ENCODE measurements at places on chromosomes 3 and 15.

DNA sequence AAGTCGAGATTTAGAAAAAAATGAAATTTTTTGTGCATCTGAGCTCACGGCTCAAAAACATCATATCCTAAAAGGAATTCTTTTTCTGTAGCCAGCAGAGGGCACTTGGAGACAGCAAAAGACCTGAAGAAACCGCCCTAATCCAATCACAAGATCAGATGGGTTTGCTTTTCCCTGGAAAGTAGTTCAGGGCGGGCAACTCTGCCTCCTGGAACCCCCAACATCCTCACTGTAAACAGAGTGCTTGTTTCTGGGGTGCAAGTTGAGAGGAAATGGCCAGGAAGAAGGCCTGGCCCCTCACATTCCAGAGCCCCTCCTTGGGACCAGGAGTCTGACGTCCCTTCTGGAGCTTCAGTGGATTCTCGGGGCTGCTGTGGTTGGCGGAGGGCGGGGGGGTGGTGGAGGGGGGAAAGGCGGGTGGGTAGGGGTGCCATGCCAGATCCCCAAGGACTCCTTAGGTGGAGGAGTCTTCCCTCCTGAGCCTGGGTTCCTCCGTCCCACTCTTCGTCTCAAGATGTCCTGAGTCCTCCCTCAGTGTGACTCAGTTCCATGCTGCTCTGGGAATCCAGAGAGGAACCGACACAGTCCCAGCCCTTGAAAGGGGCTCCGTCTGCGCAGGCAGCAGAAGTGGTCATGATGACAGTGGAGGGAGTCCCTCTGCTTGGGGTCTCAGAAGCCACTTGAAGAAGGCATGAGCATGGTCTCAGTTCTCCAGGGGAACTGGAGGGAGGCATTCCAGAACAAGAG is 35.9 kb downstream of the CCK start:
- DNase-seq, result no peak

- DNase-seq, result no peak
Observed at GRCh38 chr3:49807431-49808114, 4.5 kb downstream of the INKA1 start.

DNA sequence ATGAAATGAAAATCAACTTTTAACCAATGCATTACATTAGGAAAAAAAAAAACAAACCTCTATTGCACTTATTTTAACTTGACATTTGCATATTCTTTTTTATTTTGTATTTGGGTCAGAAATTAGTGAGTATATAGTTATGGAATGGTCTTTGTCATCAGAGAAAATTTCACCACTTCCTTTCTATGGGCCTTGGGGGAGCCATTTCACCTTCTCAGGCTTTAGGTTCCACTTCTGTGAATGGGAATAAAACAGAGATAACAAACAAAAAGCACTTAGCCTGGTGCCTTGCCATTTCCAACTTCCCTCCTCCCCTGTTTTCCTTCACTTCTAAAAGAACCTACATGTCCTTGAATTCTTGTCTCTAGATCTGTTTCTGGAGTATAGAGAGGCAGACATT is 168.0 kb upstream of the STT3B start:
- no peak for DNase-seq

DNA sequence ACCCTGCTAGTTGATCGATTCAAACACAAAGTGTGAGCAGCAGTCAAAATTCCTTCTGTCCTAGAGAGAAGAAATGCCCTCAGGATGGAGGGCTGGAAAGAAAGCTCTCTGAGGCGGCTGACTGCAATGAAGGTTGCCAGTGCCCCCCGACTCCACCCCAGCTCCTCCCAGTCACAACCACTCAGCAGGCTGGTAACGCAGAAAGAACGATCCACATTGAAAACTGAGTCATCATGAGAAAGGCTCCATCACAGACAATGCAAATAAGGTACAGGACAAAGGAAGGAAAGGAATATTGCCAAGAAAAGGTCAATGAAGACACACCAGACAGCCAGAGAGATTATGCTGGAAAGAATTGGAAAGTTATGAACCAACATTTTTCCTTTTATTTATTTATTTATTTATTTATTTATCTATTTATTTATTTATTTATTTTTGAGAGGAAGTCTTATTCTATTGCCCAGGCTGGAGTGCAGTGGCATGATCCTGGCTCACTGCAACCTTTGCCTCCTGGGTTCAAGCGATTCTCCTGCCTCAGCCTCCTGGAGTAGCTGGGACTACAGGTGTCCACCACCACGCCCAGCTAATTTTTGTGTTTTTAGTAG is 17.4 kb upstream of the VGLL4 start:
- no peak for DNase-seq

DNA sequence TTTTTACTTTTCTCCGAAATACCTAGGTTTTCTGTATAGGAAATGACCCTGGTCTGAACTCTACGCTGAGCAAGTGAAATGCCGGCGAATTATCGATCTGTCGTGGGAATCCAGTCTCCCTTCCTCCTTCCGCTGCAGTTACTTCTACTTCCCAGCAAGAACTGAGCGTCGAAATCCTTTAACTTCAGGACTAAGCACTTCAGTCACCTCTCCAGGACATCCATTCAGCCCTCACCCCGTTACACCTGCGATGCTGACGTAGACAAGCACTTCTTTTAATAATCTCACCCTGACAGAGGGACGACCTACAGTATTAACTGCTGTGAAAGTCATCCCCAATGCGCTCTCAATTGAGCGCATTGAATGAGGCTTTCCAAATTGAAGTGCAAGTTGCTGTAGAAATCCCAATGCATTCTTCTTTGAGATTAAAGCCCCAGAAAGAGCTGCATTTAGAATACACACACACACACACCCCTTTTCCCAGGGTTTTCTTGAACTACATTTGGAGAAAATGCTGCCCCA is 1.3 kb downstream of the TOP2B start:
- no peak for DNase-seq

DNA sequence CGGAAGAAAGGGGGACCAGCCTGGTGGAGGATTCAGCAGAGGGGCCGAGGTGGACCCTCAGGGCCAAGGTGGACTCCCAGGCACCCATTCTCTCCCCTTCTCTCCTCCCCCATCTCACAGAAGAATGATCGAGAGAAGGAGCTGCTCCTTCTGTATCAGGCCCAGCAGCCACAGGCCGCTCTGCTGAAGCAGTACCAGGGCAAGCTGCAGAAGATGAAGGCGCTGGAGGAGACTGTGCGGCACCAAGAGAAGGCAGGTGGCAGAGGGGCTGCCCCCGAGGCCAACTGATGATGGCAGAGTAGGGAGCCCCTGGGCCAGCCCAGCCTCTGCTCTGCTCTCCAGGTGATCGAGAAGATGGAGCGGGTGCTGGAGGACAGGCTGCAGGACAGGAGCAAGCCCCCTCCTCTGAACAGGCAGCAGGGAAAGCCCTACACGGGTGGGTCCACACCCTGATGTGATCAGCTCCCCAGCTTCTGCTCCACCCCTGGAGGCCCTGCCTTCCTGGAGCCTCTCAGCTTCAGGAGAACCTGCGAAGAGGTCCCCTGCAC is 36.5 kb downstream of the CYP11A1 start:
- DNase-seq, result no peak

DNA sequence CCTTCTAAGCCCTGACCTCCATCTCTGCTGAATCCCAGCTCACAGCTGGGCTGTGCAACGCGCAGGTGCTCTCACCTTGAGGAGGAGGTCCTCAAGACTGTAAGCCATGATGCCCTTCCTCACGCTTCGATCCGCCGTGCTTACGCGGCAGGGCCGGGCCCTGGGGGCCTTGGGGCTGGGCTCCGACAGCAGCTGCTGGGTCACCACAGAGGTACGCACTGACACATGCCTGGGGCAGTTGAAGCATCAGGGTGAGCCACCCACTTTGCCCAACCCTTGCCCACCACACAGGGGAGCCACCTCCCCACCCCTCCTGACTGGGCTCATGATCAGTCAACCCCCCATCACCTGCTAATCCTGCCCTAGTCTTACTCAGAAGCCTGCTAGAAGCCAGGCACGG is 3.1 kb downstream of the CIDEC start:
- no peak for DNase-seq

- no peak for DNase-seq
Observed at GRCh38 chr3:177536873-177537272, 339.6 kb upstream of the TBL1XR1 start.

- no peak for DNase-seq
Observed at GRCh38 chr15:39391230-39391629, 189.6 kb upstream of the THBS1 start.

- no peak for DNase-seq
Observed at GRCh38 chr3:147937891-147938290, 528.7 kb downstream of the ZIC1 start.

- no peak for DNase-seq
Observed at GRCh38 chr15:40251486-40252140, 12.8 kb downstream of the PAK6 start.

DNA sequence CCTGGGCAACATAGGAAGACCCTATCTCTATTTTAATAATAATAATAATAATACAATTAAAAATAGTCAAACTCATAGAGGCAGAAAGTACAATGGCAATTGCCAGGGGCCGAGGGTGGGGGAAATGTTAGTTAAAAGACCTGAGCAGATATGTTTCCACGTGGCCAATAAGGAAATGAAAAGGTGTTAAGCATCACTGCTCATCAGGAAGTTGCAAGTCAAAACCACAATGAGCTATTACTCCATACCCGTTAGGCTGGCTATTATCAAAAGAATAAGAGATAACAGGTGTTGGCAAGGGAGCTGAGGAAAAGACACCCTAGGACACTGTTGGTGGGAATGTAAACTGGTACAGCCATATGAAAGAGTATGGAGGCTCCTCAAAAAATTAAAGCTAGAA is 60.4 kb upstream of the PRSS50 start:
- DNase-seq, result no peak

DNA sequence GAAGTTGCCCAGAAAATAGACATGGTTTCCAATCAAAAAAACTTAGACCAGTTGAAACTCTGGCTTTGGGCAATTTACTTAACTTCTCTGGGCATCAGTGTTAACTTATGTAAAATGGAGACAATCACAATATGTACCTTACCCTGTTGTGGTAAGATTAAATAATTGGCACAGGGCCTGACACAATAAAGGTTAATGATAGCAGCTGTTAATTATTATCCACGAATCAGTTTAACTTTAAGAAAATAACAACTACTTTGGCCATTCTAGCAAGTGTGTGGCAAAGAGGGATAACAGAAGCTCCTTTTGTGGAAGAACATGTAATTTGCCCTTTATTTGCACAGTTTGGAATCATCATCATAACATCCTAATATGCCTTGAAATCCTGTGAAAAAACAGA is 787.6 kb downstream of the FHIT start:
- no peak for DNase-seq

- no peak for DNase-seq
Observed at GRCh38 chr3:103499132-103499900, 1064.5 kb downstream of the ZPLD1 start.

DNA sequence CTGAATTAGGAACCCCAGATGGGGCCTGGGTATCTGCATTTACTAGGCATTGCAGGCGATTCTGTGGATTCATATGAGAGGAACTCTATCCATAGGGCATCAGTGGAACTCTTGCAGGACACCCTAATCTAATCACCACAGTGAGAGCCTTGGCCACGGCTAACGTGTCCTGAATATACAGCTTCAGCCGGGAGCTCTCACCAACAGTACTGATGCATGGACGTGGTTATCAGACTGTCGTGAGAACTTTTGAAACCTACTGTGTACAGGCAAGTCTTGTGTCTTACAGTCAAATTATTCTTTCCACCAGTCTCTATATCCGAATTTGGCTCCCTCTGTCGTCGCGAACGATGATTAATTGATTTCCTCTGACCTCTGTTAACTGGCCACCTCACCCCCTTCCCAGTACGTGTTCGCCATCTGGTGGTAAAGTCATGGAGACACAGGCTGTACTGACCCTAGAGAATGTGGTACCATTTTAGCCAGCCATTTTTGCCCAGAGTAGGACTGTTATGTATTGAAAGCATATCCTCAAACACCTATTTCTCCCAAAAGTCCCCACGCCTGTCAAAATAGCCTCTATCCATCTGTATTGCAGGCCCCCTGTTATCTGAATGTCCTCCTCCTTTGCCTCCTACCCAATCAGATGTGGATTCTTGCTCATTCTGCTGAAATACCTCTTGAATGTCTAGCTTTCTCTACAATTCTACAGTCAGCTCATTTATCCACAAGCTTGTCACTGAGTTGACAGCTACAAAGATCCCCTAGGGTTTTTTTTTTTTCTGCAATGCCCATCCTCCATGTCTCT is 39.7 kb downstream of the GLDN start:
- no peak for DNase-seq

DNA sequence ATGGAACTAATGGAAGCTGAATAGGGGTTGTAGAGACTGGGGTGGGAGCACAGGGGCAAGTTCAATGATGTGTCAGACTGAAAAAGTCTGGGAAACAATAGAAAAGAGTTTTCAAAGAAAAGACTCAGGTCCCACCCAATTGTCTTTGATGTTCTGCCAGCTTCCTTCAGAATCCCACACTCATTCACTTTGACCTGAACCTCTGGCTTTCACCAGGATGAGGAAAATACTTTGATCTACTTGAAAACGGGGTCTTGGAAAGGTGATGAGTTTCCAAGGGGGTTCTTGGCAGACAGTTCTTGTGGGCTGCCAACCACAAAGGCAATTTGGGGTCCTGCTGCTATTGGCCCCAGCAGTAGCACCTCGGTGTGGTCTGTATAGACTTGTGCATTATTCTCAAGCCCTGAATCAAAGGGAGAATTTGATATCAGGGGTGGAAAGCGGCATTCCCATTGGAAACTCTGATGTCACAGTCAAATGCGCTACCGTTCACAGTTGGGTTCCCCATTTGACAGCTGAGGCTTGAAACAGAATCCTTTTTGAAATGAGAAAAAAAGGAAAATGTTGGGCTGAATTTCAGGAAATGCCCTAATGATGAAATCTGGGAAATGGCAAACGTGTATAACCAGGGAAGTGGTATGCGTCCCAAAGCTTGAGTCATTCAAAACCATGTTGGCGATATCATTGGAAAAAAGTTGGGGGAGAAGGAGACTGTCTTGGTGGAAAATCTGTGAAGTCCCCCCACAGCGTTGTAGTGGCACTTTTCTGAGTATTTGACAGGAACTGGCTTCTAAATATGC is 229.2 kb upstream of the LRTM1 start:
- DNase-seq, result no peak

GRCh38 chr15:42918047-42918446 is 2.5 kb downstream of the TTBK2 start:
- no peak for DNase-seq

DNA sequence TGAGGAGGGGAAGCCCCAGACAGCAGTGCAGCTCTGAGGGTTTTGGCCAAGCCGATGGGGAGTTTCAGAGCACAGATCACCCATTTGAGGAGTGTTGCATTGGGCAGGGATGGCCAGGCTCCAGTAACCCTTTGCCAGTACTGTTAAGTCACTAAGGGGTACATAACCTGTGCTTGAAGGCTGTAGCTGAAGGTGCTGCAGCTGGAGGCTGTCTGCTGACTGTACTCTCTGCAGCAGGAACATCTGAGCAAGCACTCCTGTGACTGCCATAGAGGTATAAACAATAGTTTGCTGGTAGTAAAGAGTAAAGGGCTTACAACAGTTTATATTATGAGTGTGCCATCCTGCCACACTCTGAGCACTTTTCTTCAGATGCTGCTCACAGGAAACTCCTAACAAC is 297.8 kb downstream of the EPHA3 start:
- DNase-seq, result no peak
